Fibroblast of villous mesenchyme (primary cell): ENCODE measurements at places on chromosomes 7 and 10. TPM values are rescaled to one million over a fixed set of nuclear protein-coding genes. Genes with fewer than 3 reads are reported as not detected.

- DNase-seq = no peak
These were observed 115.4 kb downstream of the TEX36 start for GRCh38 chr10:125567529-125567928.

DNA sequence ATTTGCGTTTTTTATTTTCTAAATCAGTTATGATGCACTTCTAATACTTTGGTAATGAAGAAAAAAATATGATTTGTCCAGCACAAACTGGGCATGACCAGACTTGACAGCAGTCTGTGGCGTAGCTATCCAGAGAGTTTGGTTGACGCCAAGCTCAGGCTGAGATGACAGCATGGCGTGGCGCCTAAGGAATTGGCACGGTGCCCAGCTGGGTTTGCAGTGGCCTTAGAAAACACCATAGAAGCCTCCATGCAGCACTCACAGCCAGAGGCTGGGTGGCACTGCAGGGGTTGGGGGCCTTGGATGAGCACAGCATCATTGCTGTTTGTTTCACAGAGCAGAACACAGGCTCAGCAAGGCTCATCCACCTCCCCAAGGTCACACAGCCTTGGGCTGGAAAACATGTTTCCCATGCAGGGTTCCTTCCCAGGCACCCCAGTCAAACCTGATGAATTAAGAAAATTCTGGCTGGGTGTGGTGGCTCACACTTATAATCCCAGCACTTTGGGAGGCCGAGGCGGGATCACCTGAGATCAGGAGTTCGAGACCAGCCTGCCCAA is 88.9 kb downstream of the GTF2IRD1 start:
- DNase-seq = no peak

GRCh38 chr10:125190946-125191345 is 30.6 kb upstream of the CTBP2 start:
- DNase-seq = no peak

DNA sequence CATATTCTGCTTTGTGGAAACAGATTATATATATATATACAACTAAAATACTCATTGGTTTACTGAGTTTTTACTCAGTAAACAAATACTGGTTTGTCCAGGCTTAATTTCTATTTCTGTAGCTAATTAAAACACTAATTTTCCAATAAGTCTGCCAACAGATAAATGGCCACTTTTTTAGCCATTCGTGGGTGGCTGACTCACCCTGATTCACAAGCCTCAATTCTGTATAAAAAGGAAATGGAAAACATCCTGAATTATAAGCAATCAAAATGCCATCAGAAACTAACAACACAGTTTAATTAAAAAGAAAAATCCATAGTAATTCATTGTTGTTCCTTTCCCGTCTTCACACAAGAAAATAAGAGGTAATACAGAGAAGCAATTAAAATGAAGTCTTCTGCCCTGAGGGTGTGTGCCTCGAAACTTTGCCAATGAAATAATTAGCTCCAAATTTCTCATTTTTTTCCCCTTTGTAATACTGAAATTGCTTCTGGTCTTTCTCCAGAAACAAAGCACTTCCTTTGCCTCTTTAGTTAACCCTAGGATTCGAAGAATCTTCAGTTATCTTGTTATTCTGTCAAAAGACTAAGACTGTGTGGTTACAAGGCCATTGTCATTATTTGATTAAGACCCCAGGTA is 118.7 kb upstream of the PTN start:
- DNase-seq = peak; percentile 28

DNA sequence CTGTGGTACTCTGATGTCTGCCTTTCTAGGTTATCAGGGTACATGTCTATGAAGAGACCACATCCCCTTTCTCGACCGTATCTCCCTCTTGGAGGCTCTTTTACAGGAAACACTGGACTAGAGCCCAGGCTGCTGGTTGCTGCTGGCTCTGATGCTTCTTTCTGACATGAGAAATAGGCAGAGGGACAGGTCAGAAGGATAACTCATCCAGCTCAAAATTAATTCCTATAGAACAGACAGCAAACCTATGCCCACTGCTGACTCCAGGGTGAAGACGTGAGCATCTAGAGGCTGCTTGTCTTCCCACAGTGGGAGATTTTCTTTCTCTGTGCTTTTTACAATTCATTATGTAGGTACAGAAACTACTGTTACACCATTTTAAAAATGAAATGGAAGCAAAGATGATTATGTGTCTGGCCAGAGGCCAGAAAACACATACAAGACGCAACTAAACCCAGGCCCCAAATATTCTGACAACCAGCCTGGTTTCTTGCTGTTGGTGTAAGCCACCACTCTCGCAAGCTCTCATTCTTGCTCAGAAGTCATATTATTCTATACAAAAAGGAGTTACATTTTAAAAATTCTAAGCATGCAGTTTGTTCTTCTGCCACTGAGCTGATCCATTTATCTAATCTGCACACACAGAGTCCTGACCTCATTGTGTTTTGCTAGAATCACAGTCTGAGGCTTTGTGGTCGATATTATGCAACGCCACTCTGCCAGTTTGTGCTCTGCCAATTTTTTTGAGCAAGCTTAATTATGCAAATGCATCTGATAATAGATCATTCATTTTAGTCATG is 424.3 kb downstream of the KIF20B start:
- peak; percentile 61 for DNase-seq

GRCh38 chr10:114711869-114712250 is 53.8 kb upstream of the ABLIM1 start:
- DNase-seq = no peak

DNA sequence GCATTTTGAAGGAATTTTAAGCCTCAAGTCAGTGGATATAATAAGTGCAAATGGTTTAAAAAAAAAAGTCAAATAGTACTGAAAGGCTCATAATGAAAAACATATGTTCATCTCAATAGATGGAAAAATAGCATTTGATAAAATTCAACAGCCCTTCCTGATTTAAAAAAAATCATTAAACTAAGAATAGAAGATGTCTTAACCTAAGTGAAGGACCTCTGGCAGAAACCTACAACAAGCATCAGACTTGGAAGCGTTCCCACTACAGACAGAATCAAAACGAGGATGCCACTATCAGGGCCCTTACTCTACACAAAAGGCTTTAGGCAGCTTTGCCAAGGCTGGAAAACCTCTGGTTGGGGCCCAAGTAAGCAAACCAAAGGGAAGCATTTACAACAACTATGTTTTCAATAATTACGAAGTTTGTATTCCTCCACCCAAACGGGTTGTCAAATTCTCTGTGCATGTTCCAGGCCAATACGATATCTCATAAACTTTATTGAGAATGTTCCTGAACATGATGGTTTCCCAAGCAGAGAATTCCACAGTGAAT is 45.1 kb downstream of the CYTH3 start:
- peak; percentile 74 for DNase-seq

CXCL12 gene
- 67.4 and 69.9 TPM in 2 replicates for total RNA-seq

GRCh38 chr7:96189129-96189820 is 132.6 kb downstream of the SLC25A13 start:
- DNase-seq = no peak

DNA sequence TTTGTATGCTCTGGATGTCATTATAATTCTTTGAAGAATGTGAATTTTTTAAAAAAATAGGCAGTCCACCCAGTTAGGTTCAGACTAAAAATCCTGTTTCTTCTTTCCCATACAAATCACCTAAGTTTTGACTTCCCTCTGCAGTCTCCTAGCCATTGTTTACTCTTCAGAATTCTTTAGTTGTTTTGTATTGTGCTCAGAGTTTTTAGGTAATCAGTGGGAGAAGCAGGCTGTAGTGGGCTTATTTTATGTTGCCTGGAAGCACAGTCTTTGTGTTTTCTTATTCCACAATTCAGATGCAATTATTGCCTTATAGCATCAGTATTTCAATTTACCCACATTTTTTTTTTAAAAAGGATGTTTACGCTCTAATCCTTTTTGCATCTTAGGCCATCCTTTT is 94.9 kb downstream of the AKAP9 start:
- peak; percentile 13 for DNase-seq

FOXI2 gene
- not detected in 2 replicates for total RNA-seq

- peak; percentile 97 for DNase-seq
These were observed 14.5 kb downstream of the LIMK1 start for GRCh38 chr7:74097937-74098614.

CACNA2D1 gene
- 63.5 and 63.8 TPM in 2 replicates for total RNA-seq

PPA1 gene
- total RNA-seq = 139 and 219 TPM in 2 replicates

INMT gene
- 15.8 and 48.4 TPM in 2 replicates for total RNA-seq

- peak; percentile 73 for DNase-seq
These were observed 20.6 kb downstream of the HYAL4 start for GRCh38 chr7:123865517-123866117.

PLEKHA8 gene
- total RNA-seq = 12.6 and 17.7 TPM in 2 replicates

BICC1 gene
- 39.3 and 47.7 TPM in 2 replicates for total RNA-seq

GRCh38 chr7:153151766-153152165 is 392.2 kb downstream of the ACTR3B start:
- DNase-seq = no peak

DNA sequence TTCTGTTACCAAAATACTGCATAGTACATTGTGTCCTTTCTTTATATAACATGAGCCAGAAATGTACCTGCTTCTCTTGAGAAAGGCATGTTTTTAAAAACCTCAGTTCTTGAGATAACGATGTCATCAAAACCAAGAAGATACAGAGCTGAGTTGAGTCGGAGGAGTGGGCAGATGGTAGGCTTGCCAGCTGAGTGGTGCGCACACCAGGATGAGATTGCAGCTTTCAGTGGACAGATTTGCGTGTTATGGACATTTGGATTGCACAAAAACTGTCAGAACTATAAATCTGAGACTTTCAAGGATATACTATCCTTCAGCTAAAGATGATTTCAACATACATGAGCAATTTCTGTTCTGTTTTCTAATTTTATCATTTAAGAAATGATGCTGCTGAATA is 25.0 kb downstream of the PRKAR2B start:
- peak; percentile 69 for DNase-seq

DNA sequence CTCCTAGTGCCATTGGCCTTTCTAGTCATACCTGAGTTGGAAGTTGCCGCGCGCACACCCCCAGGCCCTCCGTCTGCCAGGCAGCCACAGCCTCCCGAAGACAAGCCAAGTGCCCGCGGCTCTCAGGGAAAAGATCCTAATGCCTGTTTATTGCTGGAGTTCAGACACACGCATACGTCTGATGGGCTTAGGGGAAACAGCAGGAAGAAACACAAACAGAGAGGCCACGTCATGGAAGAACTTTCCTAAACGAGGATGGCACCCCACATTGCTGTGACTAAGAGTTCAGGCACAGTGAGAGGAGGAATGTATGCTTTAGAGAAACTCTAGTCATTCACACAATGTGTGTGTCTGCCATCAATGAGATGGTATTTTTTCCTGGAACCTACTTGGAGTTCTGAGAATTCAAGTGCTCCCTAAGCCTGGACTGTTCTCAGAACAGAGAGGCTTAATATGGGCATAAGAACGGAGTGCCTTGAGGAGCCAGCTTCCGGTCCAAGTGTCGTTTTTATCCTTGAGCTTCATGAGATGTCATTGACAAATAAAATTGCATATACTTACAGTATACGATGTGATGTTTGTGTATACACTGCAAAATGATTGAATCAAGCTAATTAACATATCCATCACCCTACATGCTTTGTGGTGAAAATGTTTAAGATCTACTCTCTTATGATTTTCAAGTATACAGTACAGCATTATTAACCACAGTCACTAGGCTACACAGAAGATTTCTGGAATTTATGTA is 11.6 kb upstream of the RBP3 start:
- peak; percentile 26 for DNase-seq

ZNF853 gene
- under 0.01 and 0.32 TPM in 2 replicates for total RNA-seq

GRCh38 chr10:24465891-24466818 is 257.2 kb downstream of the KIAA1217 start:
- DNase-seq = peak; percentile 80

GRCh38 chr7:22193450-22193983 is 163.4 kb downstream of the RAPGEF5 start:
- peak; percentile 0 for DNase-seq

CPA1 gene
- 0.32 and 0.86 TPM in 2 replicates for total RNA-seq

DNA sequence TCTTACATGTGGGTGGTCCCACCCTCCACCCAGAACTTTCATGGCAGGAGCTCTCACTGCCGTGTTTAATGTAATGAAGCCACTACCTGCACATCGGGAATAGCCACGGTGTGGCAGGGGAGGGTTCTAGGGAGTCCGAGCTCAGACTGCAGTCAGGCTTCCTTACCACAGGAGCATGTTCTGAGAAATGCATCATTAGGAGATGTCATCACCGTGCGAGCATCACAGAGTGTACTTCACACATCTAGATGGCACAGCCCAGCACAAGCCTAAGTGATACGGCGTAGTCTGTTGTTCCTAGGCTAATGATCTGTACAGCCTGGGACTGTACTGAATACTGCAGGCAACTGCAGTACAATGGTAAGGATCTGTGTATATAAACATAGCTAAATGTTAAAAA is 153.0 kb upstream of the LANCL2 start:
- no peak for DNase-seq

- no peak for DNase-seq
These were observed 65.3 kb downstream of the CARD11 start for GRCh38 chr7:2978408-2978807.

- no peak for DNase-seq
These were observed 182.2 kb downstream of the PLXDC2 start for GRCh38 chr10:19998482-19998881.

ANK3 gene
- 1.3 and 5.8 TPM in 2 replicates for total RNA-seq

DNA sequence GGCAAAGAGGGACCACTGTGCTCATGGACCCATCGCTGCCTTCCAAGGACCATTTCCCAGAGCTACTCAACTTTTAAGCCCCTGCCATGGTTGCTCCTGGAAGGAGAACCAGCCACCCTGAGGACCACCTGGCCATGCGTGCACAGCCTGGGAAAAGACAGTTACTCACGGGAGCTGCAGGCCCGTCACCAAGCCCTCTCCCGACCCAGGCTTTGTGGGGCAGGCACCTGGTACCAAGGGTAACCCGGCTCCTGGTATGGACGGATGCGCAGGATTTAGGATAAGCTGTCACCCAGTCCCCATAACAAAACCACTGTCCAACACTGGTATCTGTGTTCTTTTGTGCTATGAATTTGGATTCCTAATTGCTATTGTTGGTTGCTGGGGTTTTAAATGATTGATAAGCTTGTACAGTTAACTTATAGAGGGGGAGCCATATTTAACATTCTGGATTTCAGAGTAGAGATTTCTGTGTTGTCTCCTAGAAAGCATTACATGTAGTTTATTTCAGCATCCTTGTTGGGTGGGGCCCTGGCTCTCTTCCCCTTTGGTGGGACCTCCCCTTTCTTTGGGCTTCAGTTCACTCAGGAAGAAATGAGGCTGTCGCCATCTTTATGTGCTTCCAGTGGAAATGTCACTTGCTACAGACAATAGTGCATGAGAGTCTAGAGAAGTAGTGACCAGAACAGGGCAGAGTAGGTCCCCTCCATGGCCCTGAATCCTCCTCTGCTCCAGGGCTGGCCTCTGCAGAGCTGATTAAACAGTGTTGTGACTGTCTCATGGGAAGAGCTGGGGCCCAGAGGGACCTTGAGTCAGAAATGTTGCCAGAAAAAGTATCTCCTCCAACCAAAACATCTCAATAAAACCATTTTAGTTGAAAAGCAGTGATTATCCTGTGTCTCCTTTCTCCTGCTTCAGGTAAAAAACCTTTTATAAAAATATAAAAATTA is 19.4 kb downstream of the LAT2 start:
- DNase-seq = no peak

BZW2 gene
- 48.0 and 53.5 TPM in 2 replicates for total RNA-seq

GNG11 gene
- total RNA-seq = 67.4 and 83.1 TPM in 2 replicates

GSTO2 gene
- total RNA-seq = 1.9 and 2.2 TPM in 2 replicates

DNA sequence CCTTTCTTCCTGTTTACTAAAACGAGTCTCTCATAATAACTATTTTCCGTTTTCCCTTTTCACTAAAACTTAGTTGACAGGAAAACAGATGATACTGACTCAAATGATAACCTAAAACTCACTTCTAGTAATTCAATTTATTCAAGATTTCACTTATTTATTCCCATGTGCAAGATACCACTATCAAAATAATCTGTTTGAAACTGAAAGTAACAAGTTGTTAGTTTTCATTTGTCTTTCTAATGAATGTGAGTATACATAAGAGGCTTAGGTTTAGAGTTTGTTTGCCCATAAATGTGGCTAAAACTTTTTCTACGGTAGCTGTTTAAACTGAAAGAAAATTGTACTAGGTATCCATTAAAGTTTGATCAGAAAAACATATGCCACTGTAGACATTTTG is 314.9 kb upstream of the STEAP1 start:
- no peak for DNase-seq
